Hematopoietic multipotent progenitor cell treated with erythropoietin and hydrocortisone succinate and interleukin-3 and kit ligand, for 8 days (in vitro differentiated cells): ENCODE measurements at places on chromosomes 3 and 15.

- no peak for DNase-seq
Measured at GRCh38 chr3:117439812-117440211, 730.2 kb downstream of the TUSC7 start.

DNA sequence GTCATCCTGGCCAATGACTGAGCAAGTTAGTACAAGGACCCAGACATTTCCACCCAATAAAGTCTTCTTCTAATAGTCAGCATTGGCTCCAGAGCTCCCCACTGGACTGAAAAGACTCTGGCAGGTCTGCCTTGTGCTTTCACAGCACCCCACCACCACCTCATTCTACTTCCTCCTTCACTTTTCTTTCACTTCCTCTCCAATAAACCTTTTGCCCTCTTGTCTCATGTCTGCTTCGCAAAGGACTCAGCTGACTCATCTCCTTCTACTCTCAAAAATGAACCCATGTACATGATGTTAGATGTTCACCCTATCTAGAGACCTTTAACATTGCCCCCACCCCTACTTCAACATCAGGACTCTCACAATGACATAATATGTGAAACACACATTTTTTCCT, 181.0 kb upstream of the PPP2R3A start:
- DNase-seq = no peak

GRCh38 chr15:59997070-59997701, 6.9 kb upstream of the FOXB1 start:
- no peak for DNase-seq

GRCh38 chr3:187906416-187906815, 161.1 kb upstream of the BCL6 start:
- DNase-seq = no peak

- DNase-seq = no peak
Measured at GRCh38 chr15:66858423-66859207, 156.6 kb downstream of the SMAD6 start.

- DNase-seq = no peak
Measured at GRCh38 chr3:60048447-60048848, 998.6 kb upstream of the CFAP20DC start.

DNA sequence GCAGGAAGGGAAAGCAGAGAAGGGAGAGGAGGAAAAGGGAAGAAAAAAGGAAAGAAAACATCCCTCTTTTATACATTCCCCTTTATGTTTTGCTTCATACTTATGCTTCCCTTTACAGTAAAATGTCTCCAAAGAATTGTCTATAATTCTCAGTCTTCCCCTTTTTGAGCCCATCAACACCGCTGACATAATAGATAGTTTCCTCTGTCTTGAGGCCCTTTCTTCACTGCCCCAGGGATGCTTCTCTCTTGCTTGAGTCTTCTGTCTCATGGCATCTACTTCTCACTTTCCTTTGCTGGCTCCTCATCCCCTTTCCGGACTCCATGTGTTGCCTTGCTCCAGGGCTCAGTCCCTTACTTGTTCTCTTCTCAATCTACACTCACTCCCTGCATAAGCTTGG, 99.7 kb upstream of the DAZL start:
- no peak for DNase-seq

DNA sequence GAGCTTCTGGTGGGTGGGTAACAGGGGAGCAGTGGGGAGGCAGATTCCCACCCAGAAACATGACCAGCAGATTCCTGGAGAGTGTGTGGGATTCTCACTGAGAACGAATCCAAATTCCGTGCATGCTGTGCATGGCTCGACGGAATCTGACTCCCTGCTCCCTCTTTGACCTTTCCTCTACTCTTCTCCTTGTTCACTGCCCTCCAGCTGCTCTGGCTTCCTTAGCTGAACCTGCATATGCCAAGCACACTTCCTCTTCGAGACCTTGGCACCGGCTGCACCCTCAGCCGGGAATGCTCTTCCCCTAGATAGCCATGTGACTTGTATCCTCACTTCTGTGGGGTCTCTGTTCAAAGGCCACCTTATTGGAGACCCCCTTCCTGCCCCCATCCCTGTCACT, 6.3 kb downstream of the INSYN1 start:
- DNase-seq = no peak

DNA sequence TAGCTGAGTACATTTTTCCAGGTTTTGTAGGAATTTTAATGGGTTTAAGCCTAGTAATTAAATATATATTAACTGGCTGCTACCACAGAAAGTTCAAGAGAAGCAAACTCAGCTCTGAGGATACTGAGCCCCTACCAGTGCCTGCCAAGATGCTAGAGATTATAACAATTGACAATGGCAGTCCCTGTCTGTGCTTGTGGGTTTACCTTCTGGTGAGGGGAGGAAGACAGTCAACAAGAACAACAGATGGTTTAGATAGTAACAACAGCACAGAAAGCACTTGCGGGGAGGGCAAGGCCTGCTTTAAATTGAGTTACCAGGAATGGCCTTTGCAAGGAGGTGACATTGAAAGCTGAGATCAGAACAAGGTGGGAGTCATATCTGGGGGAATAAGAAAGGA, 56.6 kb upstream of the ARHGEF3 start:
- DNase-seq = no peak

- DNase-seq = no peak
Measured at GRCh38 chr15:100930306-100930848, 11.2 kb downstream of the LRRK1 start.

DNA sequence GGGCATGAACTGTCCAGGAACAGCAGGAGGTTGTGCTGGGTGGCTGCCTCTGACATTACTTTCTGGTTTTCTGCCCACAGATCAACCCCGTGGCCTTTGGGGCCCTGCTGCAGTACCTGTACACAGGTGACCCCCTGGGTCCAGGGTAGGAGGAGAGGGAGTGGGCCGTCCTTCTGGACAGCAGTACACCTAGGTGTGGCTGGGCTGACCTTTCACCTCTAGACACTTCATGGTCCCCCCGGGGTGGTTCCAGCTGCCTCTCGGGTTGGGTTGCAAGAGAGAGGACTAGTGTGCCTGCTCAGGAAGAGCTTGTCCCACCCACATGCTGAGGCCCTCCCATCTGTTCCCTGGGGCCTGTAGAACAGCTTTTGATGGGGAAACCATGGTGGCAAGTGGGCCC, 3.7 kb downstream of the ABTB1 start:
- DNase-seq = no peak

GRCh38 chr3:25572919-25573385, 91.8 kb downstream of the TOP2B start:
- no peak for DNase-seq
